ENCODE measurements at places on chromosomes 7 and 10.

- no peak for DNase-seq
Observed at GRCh38 chr10:103188853-103189252, 4.2 kb downstream of the NT5C2 start.

- peak; percentile 33 for DNase-seq
Observed at GRCh38 chr7:149071641-149072437, 18.7 kb downstream of the ZNF786 start.

- no peak for DNase-seq
Observed at GRCh38 chr10:6230315-6230714, 27.6 kb downstream of the PFKFB3 start.

DNA sequence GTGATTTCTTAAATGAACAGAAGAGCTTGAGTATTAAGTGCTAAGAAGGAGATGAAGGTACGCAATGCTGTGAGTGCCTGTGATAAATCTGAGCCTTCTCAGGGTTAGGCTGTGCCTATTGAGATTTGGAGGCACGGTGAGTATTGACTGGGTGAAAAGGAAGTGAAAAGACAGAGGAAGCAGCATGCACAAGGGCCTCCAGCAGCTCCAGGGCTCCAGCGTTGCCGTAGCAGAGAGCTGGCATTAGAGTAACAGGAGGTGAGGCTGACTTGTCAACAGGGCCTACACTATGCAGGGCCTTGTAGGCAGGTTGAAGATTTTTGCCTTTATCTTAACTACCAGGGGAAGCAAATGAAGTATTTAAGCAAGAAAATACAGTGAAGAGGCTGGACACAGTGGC is 54.1 kb upstream of the PDCD4 start:
- no peak for DNase-seq

DNA sequence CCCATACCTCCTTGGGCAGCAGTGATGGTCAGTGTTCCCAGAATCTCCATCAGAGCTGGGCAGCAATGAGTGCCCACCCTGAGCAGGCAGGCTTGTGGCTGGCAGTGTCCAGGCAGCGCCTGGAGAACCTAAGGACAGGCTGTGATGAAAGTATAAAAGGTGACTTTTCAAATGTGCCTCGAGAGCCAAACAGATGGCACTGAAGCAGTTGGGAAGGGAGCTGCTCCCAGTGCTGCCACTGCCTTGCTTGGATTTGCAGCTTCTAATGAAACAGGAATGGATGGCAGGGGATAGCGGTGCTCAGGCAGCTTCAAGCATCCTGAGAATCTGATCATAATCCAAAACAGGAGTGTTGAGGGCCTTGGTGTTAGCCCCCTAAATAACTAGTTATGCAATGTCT is 179.8 kb upstream of the AOAH start:
- no peak for DNase-seq

DNA sequence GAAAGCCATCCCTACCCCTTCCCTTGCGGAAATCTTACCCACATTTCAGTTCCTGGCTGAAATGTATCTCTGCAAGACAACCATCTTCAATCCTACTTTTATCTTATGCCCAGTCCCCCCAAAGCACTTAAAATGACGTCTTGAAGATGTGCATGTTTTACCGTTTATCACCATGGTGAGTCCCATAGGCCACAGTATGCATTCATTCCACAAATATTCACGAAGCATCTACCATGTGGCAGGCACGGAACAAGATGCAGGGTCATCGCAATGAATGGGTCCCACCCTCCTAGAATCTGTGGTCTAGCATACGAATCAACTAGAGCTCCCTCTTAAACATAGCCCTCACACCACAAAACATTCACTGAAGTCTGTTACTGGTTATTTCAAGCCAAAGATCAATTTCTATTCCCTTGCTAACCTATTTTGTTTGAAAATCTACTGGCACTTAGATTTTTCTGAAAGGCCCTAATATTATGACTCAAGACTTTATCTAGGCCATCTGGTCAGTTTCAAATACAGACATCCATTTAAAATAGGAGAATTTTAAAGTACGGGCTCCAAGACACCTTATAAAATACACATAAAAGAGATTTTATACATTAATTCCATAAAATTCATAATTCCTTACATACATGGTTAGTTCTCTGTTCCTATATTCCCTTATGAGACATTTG is 99.4 kb downstream of the PARD3 start:
- no peak for DNase-seq

DNA sequence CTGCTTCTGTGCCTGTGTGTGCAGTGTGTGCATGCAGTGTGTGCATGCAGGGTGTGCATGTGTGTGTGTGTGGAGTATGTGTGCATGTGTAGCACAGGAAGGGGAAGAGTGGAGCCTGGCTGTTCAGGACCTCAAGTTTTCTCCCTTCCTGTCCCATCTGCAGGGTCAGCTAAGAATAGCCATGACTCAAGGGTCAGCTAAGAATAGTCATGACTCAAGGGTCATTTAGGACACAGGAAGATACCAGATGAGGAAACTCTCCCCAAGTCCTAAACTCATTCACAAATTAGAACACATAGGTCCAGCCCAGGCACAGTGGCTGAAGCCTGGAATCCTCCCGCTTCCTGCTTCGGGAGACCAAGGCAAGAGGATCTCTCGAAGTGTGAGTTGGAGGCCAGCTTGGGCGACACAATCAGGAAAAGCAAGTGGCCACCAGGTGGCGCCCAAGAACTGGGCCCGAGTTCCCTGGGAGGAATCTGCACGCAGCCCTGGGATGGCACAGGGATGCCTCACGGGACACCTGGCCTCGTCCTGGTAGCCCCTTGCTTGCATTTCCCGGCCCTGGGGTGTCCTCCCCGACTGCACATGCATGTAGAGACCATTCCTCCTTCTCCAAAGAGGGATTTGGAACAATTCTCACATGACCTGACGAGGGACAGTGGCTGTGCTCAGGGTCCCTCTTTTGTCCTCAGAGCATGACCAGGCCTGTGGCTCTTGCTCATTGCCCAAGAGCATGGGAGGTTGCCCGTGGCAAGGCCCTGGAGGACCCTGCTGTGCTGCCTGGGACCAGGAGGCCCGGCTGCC is 21.4 kb upstream of the VOPP1 start:
- DNase-seq, result peak; percentile 57

- no peak for DNase-seq
Observed at GRCh38 chr7:64990216-64990615, 620 bp downstream of the ZNF117 start.

- no peak for DNase-seq
Observed at GRCh38 chr7:22087861-22088260, 142.2 kb upstream of the CDCA7L start.

- no peak for DNase-seq
Observed at GRCh38 chr10:5844345-5845055, 31.3 kb upstream of the GDI2 start.

- no peak for DNase-seq
Observed at GRCh38 chr10:101011517-101012423, 12.2 kb downstream of the LZTS2 start.

DNA sequence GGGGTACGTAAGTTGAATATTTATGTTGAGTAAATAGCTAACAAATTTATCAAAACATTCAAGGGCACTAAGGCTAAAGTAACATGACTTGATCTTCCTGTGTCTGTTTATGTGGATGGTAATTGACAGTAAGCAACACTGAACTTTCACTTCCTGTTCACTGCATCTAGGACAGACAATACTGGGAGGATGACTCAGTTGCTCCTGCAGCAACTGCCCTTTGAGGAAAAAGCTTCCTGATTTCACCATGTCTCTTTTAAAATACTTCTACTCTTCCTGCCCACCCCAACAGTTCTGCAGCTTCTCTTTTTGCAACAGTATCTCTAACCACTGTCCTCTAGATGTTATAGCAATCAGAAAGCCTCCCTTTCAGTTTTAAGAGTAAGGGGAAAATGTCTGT is 76.6 kb upstream of the HGF start:
- DNase-seq, result no peak

DNA sequence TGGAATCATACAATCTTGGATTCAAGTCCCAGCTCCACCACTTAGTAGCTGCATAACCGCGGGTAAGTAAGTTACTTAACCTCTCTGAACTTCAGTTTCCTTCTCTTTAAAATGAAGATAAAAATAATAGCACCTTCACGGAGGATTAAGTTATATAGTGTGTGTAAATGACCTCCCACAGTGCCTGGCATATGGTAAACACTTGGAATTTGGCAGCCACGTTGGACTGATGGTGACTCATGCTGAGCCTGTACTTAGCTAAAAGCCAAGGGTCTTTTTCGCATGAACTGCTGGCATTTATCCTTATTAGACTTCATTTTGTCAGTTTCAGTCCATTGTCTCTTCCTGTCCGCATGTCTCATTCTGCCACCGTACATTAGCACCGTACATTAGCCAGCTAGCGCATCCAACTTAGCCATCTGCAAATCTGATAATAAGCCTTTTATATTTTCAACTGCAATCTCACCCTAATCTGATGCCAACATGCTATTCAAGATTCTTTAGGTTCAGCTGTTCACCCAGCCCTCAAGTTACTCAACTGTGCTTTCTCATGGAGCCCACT is 11.2 kb downstream of the SLC13A4 start:
- no peak for DNase-seq
